SK-N-DZ (cell line): ENCODE measurements at places on chromosomes 3 and 15.
A peak's percentile ranks its signal among the peaks of the same experiment; 100 is the strongest.

- DNase-seq = no peak
These were observed 82.4 kb upstream of the PRR23C start for GRCh38 chr3:139127101-139127500.

GRCh38 chr3:16738451-16738850 lies 133.2 kb upstream of the DAZL start:
- DNase-seq = no peak

- no peak for DNase-seq
These were observed 90.4 kb downstream of the NAALADL2 start for GRCh38 chr3:174949523-174949922.

GRCh38 chr15:101167753-101168462 lies 83.9 kb downstream of the CHSY1 start:
- DNase-seq = no peak

- no peak for DNase-seq
These were observed 294.3 kb downstream of the THSD4 start for GRCh38 chr15:71409541-71409940.

- no peak for DNase-seq
These were observed 230.3 kb downstream of the MAGI1 start for GRCh38 chr3:65808407-65808806.

DNA sequence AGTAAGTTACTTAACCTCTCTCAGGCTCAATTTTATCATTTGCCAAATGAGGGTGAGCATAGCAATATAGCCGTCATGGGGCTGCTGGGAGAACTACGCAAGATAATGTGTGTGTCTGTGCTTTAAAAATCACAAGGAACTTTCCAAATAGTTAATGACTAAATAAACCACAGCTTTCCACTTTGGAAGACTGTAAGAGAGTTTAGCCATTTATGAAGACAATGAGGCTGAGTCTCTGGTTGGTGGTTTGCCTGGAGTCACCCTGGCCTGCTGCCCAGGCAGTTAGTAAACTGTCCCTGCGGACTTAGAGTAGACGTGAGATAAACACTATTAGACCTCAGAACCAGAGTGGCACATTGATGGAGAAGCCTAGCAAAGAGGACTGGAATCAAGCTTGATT lies 357.7 kb downstream of the CLSTN2 start:
- DNase-seq = no peak

- no peak for DNase-seq
These were observed 17.6 kb upstream of the TRH start for GRCh38 chr3:129956936-129957335.

- no peak for DNase-seq
These were observed 44.5 kb downstream of the OXNAD1 start for GRCh38 chr3:16309558-16309957.

GRCh38 chr3:101084404-101084803 lies 91.2 kb upstream of the ABI3BP start:
- no peak for DNase-seq

- DNase-seq = no peak
These were observed 163.1 kb downstream of the CNTN4 start for GRCh38 chr3:2261747-2262146.

DNA sequence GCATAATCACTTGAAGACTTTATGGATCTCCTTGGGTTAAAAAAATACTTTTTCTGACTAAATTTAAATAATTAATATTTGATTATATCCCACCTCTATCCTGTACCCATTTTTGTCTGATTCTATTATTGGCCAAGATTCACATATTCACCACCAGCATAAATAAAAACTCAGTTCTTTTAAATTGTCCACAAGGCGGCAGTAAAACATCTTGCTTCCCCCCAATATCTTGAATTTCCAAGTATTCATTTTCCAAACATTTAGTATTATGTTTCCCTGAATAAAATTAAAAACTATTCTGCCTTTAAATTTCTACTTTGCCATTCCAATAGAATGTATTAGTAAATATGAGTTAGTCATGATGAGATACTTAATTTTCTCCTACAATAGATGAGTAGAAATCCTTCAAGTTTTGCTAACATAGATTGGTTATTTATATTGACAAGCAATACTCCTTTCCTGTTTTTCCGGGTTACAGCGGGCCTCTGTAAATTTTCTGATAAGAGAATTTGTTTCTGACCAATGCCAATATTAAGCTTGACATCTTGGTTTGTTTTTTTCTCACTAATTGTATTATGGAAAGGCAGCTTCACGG lies 218.7 kb upstream of the MDFIC2 start:
- peak; percentile 7 for DNase-seq

GRCh38 chr3:54780336-54780735 lies 147.5 kb downstream of the LRTM1 start:
- no peak for DNase-seq

- no peak for DNase-seq
These were observed 954.6 kb downstream of the EPHA3 start for GRCh38 chr3:90062016-90062415.

GRCh38 chr15:82763361-82764116 lies 42.3 kb downstream of the FSD2 start:
- no peak for DNase-seq

DNA sequence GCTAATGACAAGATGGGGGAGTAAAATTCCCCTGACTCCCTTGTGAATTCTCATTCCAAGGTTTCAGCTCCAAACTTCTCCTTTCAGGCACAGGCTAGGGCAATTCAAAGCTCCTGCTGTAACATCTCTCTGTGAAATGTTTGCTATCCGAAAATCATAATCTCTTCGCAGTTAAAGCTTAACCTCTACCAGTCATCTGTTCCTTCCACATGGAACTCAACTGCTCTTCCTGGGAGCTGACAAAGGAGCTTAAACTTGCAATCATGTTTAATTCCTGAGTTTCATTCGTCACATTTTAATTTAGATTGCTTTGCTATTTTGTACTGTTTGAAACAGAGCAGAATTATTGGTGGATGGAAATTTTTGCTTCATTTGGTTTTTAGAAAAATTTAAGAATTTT lies 328.6 kb downstream of the AGBL1 start:
- DNase-seq = no peak

DNA sequence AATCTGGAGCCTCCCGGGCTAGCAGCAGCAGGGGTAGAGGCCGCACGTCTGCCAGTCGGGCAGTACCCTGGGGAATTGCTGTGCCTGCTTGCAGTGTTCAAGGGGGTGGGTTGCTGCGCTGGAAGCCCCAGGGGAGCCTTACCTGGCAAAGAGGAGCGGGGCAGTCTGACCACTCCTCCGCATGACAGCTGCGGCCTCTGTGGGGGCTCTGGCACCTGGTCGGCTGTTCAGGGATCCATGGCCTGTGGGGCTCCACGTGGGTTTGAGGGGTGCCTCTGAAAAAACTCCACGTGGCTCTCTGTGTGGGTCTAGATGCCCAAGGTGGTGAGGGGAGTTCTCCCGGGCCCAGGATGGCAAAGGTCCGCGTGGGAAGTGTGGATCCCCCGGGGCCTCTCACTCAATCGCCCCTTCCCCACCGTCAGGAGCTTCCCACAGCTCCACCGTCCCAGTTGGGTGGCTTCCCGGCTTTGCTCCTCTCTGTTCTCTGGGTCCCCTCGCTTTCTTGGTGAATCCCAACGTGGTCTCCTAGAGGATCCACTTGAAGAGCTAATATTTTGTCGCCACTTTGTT lies 184.5 kb downstream of the EFHB start:
- DNase-seq = no peak

DNA sequence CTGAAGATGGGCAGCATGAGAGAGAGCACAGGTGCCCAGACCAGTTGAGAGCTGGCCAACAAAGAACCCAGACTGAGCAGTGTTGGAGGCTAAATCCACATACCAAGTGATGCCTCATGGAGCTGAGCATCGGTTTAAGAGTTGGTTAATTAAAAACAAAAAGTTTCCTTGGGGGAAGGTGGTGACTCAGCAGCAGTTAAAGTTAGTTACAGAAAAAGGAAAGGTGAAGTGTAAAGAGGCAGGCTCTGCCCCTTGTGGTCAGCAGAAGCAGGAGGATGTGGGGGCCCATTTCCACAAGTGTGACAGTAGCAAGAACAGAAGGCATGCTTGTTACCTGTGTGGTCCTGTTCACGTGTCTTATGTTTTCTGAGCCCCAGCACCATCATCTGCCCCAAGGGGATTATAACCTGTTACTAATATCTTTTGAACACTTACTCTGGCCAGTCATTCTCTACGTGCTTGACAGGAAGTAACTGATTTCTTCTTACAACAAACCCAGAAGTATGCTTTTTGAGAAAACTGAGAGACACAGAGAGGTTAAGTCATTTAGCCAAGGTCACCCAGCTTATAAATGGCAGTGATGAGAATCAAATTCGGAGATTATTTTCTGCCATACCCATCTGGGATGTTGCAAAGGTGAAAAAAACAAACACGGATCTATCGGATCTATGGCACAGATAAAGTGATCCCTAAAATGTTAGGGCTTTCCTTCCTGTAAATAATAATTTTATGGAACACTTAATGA lies 91.0 kb downstream of the EPHB1 start:
- no peak for DNase-seq

DNA sequence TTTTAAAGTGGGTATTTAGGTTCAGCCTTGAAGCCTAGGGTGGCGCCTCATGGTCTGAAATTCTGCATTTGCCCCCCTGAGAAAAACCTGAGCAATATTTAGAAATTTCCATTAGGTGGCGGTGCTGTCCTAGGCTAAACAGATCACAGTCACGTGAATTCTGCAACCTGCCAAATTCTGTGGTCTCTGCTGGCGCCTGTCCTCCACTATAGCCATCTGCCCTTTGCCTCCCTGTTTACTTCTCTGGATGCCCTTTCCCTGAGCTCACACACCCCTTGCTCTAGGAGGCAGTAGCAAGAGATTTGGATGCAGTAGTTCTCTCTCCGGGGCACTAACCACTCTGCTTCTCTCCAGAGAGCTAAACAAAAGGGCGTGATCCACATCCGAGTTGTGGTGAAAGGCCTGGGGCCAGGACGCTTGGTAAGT lies 9.1 kb downstream of the MRPS11 start:
- peak; percentile 60 for DNase-seq
